ENCODE measurements at places on chromosomes 3 and 15.
A peak's percentile ranks its signal among the peaks of the same experiment; 100 is the strongest.

DNA sequence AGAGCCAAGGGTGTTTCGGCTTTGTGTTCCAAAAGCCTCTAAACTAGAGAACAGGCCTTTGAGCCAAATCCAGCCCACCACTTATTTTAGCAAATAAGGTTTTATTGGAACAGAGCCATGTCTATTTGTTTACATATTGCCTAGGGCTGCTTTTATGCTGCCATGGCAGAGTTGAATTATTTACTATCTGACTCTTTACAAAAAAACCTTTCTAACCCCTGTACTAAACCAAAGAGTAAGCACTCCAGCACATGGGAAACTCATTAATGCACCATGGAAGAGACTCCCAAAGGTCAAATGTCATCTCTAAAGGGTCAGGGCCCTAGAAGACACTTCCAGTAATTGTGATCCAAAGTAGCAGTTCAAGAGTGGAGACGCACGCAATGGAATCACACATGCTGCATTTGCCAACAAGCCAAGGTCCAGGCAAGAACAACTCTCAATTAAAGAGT, 22.3 kb downstream of the OSBPL10 start:
- DNase-seq, result no peak

DNA sequence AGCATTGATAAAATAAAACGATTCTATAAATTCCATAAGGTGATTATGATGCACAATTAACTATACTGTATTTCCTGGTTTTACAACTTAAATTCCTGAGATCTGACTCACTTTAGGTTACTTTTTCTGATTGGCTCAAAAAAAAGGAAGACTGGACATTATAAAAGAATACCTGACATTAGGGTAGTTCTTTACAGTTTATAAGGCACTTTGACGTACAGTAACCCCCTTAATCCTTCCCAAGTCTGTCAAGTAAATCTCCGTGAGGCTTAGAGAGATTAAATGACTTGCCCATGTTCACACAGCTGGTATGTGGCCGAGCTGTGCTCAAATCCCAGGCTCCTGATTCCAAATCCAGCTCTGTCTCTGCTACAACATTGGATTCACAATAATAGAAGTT, 1.0 kb upstream of the SLTM start:
- no peak for DNase-seq

DNA sequence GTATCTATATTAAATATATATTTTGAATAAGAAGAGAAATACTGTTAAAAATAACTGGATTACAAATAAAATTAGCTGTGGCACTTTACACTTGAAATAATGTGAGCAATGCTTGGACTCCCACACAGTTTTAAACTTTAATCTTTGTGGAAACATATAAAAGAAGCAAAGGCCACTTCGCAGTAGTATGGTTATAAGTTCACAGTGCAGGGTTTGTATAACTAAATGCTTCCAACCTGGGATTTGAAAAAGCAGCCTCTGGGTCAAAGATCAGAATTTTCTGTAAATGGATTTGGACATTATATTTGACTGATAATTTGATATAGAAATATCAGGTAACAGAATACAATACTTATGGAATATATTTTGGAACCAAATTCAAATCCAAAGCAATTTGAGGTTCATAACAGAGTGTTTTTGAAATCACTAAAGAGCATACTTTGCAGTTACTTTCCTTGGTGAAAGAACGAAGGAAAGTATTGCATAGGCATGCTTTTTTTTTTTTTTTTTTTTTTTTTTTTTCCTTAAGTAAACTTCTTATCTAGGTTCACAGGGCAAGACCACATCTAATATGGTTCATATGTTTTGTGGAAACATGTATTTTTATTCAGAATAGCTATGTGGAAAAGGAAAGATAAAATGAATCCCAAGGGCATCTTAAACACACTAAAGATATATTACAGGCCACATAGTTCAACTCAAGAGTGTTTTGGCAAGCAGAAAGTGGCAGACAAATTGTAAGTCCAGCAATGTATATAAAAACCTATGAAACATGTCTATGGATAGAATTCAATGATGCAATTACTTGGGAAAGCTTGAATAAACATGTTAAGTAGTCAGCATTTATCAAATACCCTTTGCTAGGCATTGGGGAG, 47.1 kb upstream of the SGO1 start:
- DNase-seq, result no peak

GRCh38 chr3:187406927-187407326, 38.7 kb downstream of the RTP4 start:
- DNase-seq, result no peak

DNA sequence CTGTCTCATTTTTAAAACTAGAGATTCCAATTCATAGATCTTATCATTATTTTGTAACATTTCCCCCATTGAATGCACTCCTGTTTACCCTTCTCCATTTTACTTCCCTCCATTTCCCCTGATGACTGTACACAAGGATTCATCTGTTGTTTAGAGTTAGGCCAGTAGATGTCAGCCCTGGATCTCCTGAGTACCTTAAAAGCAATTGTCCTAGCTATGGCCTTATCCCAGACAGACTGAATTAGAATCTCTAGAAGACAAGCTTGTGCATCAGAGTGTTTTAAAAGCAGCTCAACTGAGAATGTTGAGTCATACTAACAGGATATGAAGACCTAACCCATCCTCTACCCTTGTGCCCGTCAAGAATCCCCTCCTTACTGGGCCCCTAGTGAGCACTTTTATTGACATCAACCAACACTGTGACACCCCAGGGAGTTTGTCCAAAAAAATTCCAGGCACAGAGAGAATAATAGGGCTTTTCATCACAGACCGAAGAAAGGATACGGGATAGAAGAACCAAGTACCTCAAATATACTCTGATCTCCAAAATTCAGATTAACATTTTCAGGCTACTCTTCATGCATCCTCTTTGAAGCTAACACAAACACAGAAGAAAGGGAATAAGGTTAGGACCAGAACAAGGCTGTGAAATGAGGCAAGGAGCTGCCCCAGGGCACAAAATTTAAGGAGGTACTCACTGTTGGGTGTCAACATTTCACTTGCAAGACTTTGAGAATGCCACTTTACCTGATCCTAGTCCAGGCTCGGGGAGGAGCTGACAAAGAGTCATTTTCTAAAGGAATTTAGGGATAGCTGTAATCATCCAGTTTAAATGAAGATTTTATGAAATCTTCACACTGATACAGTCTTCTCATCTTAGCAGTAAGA, 17.1 kb downstream of the ZBED2 start:
- peak; percentile 52 for DNase-seq

DNA sequence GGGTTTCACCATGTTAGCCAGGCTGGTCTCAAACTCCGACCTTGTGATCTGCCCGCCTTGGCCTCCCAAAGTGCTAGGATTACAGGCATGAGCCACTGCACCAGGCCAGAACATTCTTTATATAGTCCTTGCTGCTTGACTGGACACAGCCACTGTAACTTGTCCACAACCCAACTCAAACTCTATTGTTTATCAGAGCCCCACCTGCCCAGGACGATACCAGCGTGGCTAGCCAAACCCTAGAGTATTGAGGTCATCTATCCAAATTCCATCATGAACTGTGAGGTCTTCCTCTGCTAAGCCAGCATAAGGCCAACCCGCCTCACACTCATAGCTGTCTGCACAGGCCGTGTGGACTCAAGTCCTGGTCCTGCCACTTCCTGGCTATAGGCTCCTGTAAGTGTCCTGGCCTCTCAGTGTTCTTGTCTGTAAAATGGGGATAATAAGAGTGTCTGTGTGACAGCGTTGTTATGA, 63.9 kb downstream of the DAPK2 start:
- DNase-seq, result no peak

GRCh38 chr3:21310891-21311290, 440.1 kb downstream of the ZNF385D start:
- DNase-seq, result no peak

- DNase-seq, result no peak
These were observed 577.9 kb upstream of the EPHA6 start for GRCh38 chr3:96236522-96236921.

DNA sequence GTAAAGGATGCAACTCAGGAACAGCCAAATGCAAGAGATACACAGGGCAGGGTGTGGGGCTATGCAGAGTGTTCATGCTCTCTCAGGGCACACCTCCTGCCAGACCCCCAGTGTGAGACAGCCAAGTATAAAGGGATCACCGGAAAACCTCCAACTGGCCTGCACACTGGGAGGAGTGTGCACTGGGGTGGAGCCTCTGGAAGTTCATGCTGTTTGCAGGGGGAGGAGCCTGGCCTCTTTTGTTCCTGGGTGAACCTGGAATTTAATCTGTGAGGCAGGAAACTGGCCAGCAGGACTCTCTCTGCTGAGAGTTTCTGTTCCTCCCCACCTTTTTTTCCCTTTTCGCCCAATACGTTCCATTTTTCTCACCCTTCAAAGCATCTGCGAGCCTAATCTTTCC, 204.1 kb downstream of the WNT5A start:
- no peak for DNase-seq

GRCh38 chr3:50258029-50258680, 10.8 kb upstream of the SEMA3B start:
- DNase-seq, result no peak

DNA sequence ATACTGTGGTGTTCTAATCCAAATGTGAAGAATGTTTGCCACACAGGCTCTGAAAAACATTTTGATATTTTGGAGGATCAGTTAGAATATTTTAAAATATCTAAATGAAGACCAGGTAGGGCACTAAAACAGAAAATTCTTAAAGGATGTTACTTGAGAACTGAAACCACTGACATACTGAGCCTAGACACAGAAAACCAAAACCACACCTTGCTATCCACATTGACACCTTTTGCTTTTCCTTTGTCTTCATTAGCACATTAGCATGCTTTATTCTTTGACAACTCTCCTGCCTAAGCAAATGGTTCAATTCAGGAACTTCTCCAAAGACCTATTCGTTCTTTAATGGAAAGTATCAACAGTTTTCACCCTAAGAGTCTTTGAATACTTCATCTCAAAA, 835.9 kb upstream of the GRM7 start:
- DNase-seq, result no peak

DNA sequence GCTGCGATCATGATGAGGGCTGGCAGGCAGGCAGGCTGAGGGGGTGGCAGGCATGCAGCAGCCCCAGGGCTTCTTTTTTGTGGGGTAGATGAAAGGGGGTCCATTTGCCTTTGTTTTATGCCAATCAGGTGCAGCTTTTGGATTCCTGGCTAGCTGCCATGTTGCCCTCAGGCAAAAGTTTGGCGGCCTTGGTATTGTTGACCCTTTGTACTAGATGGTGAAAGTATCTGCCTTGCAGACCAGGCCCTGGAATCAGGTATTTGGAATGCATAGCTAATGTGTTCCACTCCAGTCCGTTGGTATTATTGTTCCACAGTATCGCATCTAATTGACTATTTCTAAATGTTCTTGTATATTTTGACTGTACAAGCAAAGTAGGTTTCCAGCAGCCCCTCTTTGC, 35.0 kb downstream of the EEFSEC start:
- no peak for DNase-seq

GRCh38 chr15:53437366-53437765, 322.1 kb downstream of the WDR72 start:
- no peak for DNase-seq

DNA sequence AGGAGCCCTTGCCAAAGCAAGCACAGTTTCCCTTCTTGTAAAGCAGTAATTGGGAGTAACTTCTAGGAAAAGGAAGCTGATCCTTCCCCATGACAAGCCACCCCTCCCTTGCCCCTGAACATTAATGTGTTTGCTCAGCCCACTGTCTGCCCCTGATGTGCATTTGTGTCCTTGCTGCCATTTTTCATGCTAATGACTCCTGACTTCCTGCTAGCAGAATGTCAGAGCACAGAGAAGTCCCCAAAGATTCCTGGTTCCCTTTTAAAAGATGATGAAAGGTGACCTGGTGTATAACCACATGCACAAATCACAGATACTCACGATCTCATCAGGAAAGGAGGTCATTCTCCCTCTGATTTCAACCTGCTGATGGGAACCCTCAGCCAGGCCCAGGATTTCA, 44.2 kb upstream of the WNT5A start:
- DNase-seq, result no peak

- DNase-seq, result no peak
These were observed 187.7 kb downstream of the SATB1 start for GRCh38 chr3:18237251-18238005.

GRCh38 chr3:81952141-81952540, 190.7 kb upstream of the GBE1 start:
- DNase-seq, result no peak

GRCh38 chr3:112675943-112676535, 35.1 kb upstream of the CCDC80 start:
- DNase-seq, result no peak

DNA sequence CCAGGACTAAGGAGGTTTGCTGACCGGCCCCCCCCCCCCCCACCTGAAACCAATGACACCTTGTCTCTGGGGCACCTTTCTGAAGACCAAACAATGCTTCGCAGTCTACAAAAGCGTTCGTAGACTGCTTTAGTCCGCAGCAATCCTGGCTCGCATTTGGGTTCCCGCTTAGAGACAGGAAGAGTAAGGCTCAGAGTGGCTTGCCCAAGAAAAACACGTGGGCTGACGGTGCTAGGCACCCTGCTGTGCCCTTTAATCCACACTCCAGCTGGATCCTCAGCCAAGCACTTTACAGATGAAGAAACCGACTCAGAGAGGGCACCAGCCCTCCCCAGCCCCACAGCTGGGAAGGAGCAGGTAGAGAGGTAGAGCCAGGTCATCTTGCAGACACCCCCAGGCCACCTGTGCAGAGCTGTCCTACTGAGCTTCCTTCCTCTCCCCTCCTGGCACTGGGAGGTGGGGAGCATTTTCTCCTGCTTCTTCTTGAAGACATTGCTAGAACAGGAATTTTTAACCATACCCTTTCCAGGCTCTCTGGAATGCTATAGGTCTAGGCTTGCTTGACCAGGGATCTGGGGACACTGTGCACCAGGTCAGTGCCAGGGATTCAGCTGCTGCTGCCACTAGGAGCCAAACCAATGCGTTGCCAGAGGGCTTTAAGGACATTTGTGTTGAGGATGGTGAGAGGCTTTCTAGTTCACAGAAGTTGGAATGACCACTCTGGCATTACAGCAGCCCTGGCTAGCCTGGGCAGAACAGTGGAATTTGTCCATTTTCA, 1.0 kb upstream of the KLF15 start:
- no peak for DNase-seq

DNA sequence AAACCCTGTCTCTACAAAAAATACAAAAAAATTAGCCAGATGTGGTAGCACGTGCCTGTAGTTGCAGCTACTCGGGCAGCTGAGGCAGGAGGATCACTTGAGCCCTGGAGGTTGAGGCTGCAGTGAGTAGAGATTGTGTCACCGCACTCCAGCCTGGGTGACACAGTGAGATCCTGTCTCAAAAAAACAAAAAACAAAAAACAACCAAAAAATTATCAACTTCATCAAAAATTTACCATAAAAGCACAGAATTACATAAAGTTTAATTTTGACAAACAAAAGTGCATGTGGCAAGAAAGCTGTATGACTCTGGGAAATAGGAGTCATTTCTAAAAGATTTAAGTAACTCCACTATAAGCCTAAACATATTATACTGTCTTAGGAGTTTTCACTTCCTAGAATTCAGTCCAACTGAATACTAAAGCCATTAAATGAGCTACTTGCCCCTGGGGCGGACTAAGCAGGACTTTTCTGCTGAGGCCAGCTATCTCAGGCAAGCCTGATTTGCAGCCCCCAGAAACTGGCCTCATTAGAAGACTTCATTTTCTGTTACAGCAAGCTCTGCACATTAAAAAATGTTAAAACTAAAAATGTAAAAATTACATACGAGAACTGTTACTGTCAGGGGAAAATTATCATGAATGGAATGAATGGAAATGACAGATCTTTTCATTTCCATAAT, 23.0 kb downstream of the HSPBAP1 start:
- DNase-seq, result no peak
